H1 (cell line): ENCODE measurements at places on chromosomes 3 and 15. TPM values are rescaled to one million over a fixed set of nuclear protein-coding genes. Genes with fewer than 3 reads are reported as not detected.

Gene ITIH1
- not detected in 2 replicates for total RNA-seq

DNA sequence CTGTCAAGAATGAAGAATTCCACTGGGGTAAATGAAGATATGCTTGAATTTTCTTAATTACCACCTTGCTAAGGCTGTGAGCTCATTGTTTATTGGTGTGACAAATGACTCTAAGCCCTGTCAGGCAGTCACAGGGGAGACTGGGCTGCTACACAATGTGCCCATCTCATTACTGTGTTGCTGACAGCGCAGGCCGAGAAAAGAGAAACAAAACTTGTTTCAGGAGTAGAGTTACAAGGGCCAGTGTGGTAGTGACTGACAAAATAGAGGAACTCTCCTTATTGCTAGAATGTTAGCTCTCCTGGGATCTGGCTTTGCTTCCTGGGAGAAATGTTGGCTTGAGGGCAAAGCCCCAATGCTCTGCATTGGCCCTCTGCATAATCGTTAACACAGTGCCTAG lies 130.4 kb upstream of the CRBN start:
- H3K27ac ChIP-seq, result no peak overlapping the region
- H3K4me1 ChIP-seq, result no peaks in the 10 kb centered on the region
- H3K27me3 ChIP-seq, result no peaks in the 10 kb centered on the region
- no peaks in the 10 kb centered on the region for H3K36me3 ChIP-seq

Gene DNASE1L3
- not detected in 2 replicates for total RNA-seq

Gene GCNT3
- total RNA-seq, result not detected in 2 replicates

GRCh38 chr15:90214553-90215196 lies 13.5 kb downstream of the SEMA4B start:
- no peak overlapping the region for H3K4me3 ChIP-seq
- no peak for DNase-seq
- no peaks in the 10 kb centered on the region for H3K27me3 ChIP-seq

DNA sequence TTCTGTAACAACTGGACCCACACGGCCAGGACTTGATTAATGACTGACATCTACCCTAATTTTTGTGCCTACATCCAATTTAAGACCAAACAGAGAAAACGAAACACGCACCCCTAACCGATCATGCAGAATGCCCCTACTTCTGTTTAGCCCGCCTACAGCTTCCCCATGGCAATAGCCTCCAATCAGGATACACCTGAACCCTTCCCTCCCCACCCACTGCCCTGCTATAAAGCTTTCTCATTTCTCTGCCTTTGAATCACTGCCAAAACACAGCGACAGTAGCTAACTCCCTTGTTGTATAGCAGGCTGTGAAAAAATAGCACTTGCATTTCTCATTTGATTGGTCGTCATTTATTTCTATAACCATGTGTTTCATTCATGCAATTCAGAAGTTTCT lies 45.2 kb upstream of the DPPA4 start:
- H3K27me3 ChIP-seq, result no peaks in the 10 kb centered on the region
- H3K36me3 ChIP-seq, result no peaks in the 10 kb centered on the region
- no peak overlapping the region for H3K27ac ChIP-seq

- H3K27me3 ChIP-seq, result no peaks in the 10 kb centered on the region
- no peaks in the 10 kb centered on the region for H3K36me3 ChIP-seq
- H3K4me1 ChIP-seq, result peaks cover 6% of the 10 kb centered on the region
- H3K4me3 ChIP-seq, result no peak overlapping the region
- no peak overlapping the region for H3K27ac ChIP-seq
These were observed 3.0 kb upstream of the LPP start for GRCh38 chr3:188150982-188151381.

Gene TUSC7
- total RNA-seq, result not detected in 2 replicates
